Lung (tissue), 17 donors: ENCODE measurements at places on chromosomes 3 and 15.

DNA sequence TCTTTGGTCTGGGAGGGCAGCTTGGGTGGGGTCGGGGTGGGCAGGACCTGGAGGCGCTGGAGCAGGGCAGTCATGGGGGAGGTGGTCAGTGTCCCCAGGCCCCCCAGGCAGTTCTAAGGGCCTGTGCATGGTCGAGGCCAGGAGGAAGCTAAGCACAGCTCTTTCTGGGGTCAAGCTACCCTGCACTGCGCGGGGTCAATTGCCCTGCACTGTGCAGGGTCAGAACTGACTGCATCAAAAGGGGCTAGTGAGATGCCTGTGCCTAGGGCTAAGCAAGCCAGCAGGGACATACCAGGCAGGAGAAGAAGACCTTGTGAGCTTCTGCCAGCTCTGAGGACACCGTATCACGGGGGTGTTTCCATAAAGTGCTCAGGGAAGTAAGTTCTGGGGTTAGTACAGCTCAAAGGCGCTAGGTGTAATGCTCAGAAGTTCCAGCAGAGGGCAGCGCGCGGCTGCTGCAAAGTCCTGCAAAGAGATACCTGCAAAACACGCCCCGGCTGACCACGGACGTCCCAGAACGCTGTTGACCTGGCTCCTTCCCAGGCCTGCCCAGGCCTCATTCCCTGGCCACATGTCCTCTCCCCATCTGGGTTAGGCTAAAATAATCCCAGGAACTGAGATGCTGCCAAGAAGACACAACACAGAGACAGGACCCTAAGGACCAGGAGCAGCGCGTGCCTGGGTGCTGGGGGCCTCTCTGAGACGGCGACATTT lies 18.8 kb upstream of the IQSEC1 start:
- peak; percentile 69 for DNase-seq

- DNase-seq: no peak
Measured at GRCh38 chr3:24945563-24945962, 450.9 kb upstream of the THRB start.

DNA sequence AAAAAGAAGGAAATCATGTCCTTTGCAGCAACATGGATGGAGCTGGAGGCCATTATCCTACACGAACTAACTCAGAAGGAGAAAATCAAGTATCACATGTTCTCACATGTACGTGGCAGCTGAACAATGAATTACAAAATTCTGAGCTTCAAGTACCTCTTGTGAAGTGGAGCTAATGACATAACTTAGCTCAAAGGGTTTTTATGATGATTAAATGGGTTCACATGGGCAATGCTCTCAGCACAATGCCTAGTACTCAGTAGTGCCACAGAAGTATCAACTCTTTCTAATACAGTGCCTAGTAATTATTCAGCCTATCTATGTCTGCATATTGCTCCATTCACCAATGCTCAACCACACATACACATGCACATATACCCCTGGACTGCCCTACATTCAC lies 407.5 kb upstream of the WNT5A start:
- no peak for DNase-seq

DNA sequence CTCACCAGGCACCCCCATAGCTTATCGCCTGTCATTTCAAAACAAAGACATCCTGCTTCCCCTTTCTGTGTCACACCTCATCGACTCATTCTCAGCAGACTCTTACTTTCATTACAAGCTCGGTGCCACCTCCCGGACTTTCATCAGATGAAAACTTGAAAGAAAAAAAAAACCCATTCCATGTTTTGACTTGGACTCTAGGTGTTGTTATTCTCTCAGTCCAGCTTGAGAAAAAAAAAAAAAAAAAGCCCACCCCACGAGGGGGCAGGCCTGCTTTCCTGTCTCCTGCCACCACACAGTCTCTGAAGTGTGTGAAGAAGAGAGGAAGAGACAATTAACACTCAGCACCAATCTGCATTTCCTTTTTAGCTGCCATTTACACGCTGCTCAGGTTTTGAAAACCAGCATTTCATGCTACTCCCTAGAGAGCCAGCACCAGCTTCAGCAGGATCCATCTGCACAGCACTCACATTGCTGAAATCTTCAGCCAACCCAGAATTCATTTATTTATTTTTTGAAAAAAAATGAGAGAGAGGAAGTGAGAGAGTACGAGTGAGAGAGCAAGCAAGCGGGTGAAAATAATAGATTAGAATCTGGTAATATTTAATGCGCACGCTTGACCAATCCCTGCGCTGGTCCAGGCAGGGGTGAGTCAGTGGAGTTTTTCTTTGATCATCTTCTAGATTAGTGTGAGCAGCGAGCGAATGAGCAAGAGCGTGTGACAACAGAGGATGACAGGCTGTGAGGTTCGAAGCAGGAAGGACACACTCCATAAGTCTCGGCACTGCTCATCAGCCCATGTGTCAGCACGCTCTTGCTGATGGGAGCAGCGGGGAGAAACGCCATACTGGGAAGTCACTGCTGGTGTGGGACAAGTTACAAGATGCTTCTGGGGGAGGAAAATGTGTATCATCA lies 23.5 kb downstream of the ZNF80 start:
- DNase-seq: peak; percentile 88

DNA sequence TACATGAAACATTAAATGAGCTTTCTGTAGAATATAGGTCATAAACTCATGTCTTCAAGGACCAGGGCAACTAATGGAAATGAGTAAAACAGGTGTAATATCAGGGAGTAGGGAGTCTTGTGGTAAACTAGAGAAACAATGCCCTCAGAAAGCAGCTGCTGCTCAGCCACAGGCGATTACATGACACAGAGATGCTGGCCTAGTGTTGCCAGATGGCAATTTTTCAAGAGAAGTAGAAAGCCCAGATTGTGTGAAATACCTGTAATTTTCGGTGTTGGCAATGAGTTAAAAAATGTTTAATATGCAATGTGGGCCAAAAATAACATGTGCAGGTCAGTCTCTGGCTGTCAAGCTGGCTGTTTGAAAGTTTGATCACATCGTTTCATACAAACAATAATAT lies 23.4 kb downstream of the NCEH1 start:
- DNase-seq: no peak

- DNase-seq: no peak
Measured at GRCh38 chr3:106326941-106327695, 458.3 kb upstream of the CBLB start.
